Astrocyte of the cerebellum (primary cell): ENCODE measurements at places on chromosomes 5 and 9.

GRCh38 chr9:112180387-112180881 lies 5.3 kb upstream of the SUSD1 start:
- DNase-seq: no peak

GRCh38 chr5:147859962-147860640 lies 18.4 kb upstream of the SCGB3A2 start:
- DNase-seq: no peak

DNA sequence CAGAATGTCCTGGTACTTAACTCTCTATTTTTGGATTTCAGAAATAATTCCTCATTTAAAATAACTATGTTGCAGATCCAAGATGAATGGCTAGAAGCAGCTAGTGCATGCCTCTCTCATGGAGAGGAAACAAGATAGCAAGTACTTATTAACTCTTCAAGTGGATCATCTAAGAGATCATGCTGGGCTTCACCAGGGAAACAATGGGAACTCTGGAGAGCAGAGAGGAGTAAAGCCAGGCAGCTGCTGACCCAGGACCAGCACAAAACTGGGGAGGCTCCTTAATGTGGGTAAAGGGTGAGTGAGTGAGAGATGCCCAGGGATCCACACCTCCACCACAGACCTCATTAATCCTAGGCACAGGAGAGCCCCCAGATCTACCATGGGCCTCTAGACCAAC lies 897.8 kb upstream of the ACO1 start:
- DNase-seq: no peak

DNA sequence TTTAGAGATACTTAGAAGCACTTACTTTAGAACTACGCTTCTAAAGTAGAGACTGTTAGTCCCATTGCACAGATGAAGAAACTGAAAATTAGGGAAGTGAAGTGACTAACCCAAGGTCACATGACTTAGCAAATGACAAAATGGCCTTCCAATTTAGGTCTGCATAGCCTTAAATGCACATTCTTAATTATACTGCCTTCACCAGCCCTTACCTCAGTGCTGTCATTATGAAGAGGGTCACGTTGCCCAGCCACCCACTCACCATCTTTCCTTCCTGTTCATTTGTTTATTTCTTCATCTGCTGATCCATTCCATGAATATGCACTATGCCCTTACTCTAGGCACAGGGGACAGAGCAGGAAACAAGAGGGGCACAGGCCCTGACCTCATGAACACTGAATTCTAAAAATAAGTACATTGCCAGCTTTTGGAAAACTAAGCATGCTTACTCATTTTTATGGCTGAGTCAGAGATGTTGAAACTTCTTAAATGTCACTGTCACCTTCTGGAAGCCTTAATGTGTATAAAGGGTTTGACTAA lies 8.6 kb downstream of the HAVCR2 start:
- no peak for DNase-seq

DNA sequence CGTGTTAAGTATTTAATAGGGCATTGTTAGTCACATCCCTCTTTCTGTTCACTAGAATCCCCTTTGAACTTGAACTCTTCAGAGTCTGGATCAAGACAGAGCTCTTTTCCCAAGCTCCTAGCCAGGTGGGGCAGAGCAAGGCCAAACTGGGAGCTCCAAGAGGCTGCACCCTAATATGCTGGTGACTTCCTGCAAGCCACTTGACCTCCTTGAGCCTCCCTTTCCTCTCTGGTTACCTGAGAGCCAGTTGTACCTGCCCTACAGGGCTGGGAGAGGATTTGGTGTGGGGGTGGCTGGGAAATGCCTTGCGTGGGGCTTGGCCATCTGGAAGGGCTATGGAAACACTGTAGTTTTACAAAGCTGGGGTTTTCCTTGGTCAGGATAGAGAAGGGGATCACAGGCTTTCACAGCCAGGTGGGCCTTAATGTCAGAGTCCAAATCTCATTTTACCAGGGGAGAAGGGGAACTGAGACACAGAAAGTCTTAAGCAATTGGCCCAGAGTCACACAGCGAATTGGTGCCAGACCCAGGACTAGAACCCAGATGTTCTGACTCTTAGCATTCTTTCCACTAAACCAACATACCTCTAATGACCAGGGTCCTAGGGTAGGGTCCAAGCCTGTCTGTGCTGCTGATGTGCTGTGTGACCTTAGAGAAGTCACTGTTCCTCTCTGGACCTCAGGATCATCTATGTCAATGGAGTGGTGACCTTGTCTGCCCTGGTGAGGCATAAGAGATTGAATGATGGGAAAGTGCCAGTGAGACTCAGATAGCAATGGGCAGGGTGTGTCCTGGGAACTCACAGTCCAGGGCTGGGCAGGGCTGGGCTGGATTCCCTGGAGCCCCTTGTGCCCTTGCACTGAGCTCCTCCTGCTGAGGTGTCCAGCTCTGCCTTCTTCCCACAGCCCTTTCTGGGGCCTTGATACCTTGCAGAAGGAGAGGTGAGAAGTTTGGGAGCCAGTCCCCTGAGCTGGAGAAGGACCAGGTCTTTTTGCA lies 35.8 kb downstream of the GSN start:
- no peak for DNase-seq

GRCh38 chr5:169162407-169162806 lies 138.5 kb downstream of the SLIT3 start:
- peak; percentile 37 for DNase-seq

- no peak for DNase-seq
Measured at GRCh38 chr5:98292496-98292895, 481.0 kb upstream of the RGMB start.

GRCh38 chr9:130854835-130855234 lies 19.8 kb downstream of the ABL1 start:
- no peak for DNase-seq

- DNase-seq: no peak
Measured at GRCh38 chr9:95953986-95954385, 78.5 kb downstream of the ERCC6L2 start.

DNA sequence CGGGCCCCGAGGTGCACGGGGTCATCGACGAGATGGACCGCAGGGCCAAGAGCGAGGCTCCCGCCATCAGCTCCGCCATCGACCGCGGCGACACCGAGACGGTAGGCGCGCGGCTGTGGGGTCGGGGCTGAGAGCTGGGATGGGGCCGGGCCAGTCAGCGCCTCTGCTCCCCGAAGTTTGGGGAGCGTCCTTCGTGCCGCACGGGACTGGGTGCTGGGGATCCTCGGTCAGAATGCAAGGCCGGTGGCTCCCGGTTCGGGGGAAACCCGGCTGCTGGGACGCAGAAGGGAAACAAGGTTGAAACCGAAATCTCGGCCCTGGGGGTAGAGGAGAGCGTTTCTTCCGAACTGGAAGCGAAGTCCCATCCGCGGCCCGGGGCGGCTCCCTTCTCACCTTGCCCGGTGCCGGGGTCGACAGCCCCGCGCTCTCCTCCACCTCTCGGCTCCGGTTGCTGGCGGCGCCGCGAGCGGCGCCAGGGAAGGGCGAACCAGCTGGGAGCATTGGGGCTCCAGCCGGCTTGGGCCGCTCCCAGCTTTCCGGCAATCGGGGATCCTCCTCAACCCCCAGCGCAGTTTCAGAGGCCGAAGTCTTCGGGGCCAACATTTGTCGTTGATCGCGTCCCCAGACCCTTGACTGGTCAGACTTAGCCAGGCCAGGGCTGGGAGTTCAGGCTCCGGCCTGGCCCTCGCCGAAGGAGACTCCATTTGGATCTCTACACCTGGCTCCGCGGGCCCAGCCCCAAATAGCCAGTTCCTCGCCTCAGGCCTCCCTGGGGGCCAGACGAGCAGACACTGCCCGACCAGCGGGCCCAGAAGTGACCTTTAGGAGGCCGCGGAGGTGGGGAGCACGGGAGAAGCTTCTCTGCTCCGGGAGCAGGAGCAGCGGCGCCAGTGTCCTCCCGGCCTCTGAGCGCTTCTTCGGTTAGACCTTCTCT lies 1.1 kb downstream of the LHX2 start:
- no peak for DNase-seq
